ENCODE measurements at places on chromosomes 13 and 19. TPM values are rescaled to one million over a fixed set of nuclear protein-coding genes. Genes with fewer than 3 reads are reported as not detected.

GRCh38 chr19:18701250-18701608 is 17.7 kb downstream of the CRTC1 start:
- DNase-seq: peak; percentile 77

DNA sequence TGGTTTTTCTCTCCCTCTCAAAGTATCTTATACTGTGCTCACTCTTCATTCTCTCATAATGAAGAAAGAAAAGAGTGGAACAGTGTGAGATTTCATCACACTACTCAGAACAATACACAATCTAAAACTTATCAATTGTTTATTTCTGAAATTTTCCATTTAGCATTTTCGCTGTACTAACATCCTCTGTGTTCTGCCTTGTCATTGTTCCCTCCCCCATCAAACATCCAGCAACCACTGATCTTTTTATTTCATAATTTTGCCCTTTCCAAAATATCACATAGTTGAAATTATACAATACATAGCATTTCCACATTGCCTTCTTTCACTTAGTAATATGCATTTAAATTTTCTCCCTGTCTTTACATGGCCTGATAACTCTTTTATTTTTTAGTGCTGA is 658.7 kb downstream of the SLITRK1 start:
- DNase-seq: no peak

DNA sequence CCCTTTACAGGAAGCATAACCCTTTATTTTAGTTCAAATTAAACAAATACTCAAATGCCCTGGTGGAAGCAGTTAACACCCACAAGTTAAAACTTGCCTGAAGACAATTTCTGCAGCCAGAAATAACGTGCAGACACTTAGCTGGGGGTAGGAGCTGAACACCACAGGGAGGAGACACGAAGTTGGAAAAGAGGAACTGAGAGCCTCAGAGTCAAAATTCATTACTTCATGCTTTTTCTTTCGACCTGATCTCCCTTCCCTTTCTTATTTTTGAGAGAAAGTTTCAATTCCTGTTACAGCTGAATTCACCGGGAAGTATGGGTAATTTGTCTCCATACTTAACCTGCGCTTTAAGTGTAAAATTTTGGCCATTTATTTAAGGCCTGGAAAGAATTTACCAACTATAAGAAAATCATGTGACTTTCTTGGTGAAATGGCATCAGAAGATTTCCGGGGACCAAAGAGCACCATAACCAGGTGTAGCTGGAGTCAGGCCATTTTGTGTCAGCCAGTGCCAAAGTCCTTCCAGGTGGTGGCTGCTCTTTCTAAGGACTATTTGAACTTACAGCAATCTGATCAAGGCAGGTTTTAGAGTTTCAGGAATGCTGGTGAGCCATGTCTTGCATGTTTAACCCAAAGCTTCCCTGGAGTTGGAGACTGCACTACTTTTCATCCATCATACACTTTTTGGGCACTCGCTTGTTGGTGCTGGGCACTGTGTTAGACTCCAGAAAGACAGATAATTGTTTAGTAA is 46.5 kb upstream of the RCBTB2 start:
- DNase-seq: no peak

DNA sequence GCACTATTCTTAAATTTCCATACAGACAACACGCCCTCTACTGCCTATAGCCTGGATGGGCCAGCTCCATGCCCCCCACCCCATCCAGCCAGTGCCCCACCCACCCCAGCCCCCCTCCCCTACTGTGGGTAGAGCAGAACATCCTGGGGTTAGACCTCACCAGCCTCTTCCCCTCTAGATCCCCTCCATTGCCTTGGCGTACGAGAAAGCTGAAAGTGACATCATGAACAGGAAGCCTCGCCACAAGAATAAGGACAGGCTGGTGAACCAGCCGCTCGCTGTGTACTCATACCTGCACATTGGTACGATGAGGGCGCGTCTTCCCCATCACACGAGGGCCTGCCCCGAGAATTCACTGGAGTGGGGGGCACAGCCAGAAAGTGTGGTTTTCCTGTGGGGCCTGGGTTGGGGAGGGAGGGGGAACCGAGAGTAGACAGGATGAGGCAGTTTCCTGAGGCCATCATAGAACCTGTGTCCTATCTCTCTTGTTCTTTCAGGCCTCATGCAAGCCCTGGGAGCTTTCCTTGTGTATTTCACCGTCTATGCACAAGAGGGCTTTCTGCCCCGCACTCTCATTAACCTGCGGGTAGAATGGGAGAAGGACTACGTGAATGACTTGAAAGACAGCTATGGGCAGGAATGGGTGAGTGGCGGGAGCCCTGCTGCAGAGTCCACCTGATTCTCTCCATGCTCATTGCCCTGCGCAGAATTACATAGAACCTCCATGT is 29.1 kb downstream of the ATP12A start:
- no peak for DNase-seq

ALDH16A1 gene
- total RNA-seq: 37.1 TPM

DNA sequence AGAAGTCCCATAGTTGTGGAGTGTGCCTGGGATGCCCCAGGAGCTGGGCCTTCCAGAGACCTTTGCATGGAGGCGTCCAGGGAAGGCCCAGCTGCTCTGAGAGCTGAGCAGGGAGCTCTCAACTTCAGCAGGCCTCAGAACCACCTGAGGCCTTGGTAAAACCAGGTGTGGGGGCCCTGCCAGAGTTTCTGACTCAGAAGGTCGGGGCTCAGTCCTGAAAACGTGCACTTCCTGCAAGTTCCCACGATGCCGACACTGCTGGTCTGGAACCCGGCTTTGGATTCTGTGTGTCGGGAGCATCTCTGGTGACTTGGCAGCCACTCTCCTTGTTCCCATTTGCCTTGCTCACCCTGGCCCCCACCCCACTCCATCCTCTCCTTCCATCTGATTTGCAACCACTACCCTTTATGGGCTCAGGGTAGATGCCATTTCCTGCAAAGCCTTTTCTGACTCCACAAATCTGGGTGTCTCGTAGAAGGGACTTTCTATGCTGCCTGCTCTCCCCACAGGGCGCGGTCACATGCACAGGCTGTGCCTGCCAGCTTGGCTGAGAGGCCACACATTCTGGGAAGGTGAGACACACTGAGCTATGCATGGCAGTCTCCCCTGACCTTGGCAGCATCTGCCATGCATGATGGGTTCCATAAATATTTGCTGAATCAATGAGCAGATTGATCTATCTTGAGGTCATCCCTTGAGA is 244.7 kb downstream of the COL4A1 start:
- DNase-seq: no peak

ZNF91 gene
- total RNA-seq: 105 TPM

- no peak for DNase-seq
Observed at GRCh38 chr13:100231176-100231575, 142.3 kb downstream of the PCCA start.

IL12RB1 gene
- 0.87 TPM for total RNA-seq

- no peak for DNase-seq
Observed at GRCh38 chr13:50945669-50946068, 36.1 kb downstream of the RNASEH2B start.

DNA sequence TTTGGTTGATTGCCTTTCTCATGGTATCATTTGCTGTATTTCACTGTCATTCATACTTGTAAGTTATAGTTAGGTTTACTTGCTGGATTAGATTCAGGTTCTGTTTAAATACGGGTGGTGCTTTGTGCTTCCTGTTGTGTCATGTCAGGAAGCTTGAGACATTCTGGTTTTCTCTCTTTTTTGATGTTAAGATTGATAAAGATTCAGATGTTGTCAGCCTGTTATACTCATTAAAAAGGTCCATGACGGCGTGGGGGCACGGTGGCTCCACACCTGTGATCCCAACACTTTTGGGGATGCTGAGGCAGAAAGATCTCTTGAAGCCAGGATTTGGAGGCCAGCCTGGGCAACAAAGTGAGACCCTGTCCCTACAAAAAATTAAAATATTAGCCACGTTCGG is 45.7 kb downstream of the NAA16 start:
- no peak for DNase-seq

ZNF791 gene
- 17.4 TPM for total RNA-seq

GRCh38 chr13:66624302-66624701 is 605.8 kb downstream of the PCDH9 start:
- DNase-seq: no peak

DNA sequence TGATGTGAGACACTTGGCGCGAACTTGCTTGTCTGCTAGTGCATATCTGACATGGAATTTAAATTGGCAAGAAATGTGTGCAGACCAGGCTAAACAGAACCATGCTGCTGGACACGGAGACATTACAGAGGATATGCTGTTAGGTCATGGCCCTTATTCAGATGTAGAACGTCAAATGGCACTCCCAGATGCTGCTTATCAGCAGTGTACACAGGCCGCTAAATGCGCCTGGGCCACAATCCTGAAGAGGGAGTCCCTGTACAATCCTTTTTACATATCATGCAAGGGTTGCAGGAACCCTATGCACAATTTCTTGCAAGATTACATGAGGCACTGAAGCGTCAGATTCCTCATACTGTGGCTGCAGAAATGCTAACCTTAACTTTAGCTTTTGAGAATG is 9.3 kb downstream of the ZNF350 start:
- DNase-seq: no peak

DNA sequence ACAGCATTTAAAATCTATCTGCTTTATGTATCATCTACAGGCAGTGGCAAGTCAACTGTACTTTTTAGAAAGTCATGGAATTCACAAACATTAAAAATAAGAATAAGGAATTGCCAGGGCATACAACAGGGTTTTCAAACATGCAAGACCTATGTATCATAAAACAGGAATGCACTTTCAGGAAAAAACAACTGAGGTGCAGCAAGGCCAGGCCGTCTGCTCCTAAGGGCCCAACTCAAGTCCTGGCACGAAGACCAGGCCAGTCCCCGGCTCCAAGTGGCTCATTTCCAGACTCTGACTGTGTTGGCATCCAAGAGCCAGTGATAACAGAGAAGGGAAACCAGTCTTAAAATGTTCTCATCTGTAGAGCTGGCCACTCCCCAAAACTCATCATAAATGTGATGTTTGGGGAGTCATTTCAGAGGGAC is 7.1 kb downstream of the RFX2 start:
- no peak for DNase-seq

UBE2L5 gene
- 0.34 TPM for total RNA-seq

GRCh38 chr19:1873524-1874473 is 10.4 kb upstream of the KLF16 start:
- no peak for DNase-seq

- DNase-seq: no peak
Observed at GRCh38 chr13:34863360-34864135, 78.5 kb upstream of the NBEA start.

GRCh38 chr19:35935911-35936737 is at the start of gene LRFN3:
Gene LRFN3, plus strand, starts transcription at chr19:35936374. Its CDS starts 3,052 bp downstream, at chr19:35939426.
- DNase-seq: peak; percentile 76

LSR gene
- total RNA-seq: 75.4 TPM

GRCh38 chr19:13079542-13079986 is 23.1 kb downstream of the LYL1 start:
- DNase-seq: no peak

ZNF626 gene
- 17.4 TPM for total RNA-seq

GRCh38 chr19:16025108-16026101 is 50.9 kb upstream of the TPM4 start:
- no peak for DNase-seq

KLK1 gene
- total RNA-seq: 41.7 TPM

FLT1 gene
- 3.8 TPM for total RNA-seq

C19orf67 gene
- not detected for total RNA-seq

ZNF547 gene
- total RNA-seq: 2.2 TPM

TGFBR3L gene
- not detected for total RNA-seq

ZNF625 gene
- 4.0 TPM for total RNA-seq

LHFPL6 gene
- total RNA-seq: 21.0 TPM

- DNase-seq: no peak
Observed at GRCh38 chr19:23222998-23223652, 27.1 kb downstream of the ZNF724 start.

NKG7 gene
- not detected for total RNA-seq

DNA sequence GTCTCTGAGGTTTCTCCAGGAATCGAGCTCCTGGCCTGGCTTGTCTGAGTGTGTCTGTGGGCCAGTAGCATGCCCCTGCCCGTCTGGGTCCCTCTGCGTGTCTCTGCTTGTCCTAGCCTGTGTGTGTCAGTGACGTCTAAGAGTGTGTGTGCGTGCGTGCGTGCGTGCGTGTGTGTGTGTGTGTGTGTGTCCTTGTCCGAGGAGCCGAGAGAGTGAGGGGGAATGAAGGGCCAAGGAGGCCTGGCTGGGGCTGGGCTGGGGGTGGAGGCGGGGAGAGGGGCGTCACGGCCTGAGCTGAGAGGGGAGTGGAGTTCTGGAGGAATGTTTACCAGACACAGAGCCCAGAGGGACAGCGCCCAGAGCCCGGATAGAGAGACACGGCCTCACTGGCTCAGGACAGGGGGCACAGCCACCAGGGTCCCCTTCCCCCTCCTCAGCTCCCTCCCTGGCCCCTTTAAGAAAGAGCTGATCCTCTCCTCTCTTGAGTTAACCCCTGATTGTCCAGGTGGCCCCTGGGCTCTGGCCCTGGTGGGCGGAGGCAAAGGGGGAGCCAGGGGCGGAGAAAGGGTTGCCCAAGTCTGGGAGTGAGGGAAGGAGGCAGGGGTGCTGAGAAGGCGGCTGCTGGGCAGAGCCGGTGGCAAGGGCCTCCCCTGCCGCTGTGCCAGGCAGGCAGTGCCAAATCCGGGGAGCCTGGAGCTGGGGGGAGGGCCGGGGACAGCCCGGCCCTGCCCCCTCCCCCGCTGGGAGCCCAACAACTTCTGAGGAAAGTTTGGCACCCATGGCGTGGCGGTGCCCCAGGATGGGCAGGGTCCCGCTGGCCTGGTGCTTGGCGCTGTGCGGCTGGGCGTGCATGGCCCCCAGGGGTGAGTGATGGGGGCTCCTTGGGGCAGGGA is at the start of gene AXL:
Gene AXL, plus strand, starts transcription at position 609 of the 893 bp plus-strand sequence. Its CDS starts 170 bp downstream, at position 779.
- DNase-seq: peak; percentile 92

DNA sequence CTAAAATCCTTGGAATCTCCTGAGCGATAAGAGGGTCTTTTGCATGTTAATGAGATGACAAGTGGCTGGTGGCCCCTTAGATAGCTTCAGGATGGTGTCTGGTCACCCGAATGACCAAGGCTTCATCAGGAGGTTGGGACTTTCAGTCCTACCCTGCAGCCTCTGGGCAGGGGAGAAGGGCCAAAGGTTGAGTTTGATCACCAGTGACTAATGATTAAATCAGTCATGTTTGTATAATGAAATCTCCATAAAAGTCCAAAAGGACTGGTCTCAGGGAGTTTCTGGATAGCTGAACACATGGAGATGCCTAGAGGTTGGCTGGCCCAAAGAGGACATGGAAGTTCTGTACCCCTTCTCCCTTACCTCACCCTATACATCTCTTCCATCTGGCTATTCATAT is 316.2 kb downstream of the MTUS2 start:
- no peak for DNase-seq

GRCh38 chr19:51090471-51090870 is 7.8 kb upstream of the KLK14 start:
- DNase-seq: no peak

- no peak for DNase-seq
Observed at GRCh38 chr13:99959540-99960230, 11.9 kb downstream of the ZIC5 start.

FFAR1 gene
- not detected for total RNA-seq

GRCh38 chr19:44607049-44607448 is 6.3 kb upstream of the IGSF23 start:
- no peak for DNase-seq

- no peak for DNase-seq
Observed at GRCh38 chr19:32269831-32270230, 75.6 kb upstream of the ZNF507 start.
